NCI-H524 treated with DMSO at 0.1 percent for 48 hours (cell line): ENCODE measurements at places on chromosomes 13 and 19.

- no peak for DNase-seq
Observed at GRCh38 chr13:113009743-113010509, 40.9 kb downstream of the MCF2L start.

- no peak for DNase-seq
Observed at GRCh38 chr13:113449693-113450347, 3.5 kb downstream of the ADPRHL1 start.

GRCh38 chr13:40508127-40508526 lies 158.3 kb downstream of the FOXO1 start:
- no peak for DNase-seq

DNA sequence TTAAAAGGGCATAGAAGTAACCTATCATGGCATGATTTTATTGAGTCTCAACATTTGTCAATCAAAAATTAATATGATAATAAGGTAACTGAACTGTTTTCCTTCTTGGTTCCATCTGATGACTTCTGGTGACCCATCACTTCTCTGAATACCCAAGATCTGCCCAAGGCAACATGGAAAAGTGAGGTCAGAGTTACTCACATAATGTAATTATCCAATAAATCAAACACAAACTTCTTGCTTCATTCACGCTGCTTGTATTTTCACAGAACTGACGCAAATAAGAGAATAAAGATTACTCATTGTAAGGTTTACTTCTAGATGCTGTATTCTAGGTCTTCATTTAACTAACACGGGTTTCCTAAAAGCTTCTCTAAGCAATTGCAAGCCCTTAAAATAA lies 361.6 kb downstream of the RBM26 start:
- no peak for DNase-seq

GRCh38 chr19:6728346-6728745 lies 7.9 kb upstream of the C3 start:
- DNase-seq = no peak

DNA sequence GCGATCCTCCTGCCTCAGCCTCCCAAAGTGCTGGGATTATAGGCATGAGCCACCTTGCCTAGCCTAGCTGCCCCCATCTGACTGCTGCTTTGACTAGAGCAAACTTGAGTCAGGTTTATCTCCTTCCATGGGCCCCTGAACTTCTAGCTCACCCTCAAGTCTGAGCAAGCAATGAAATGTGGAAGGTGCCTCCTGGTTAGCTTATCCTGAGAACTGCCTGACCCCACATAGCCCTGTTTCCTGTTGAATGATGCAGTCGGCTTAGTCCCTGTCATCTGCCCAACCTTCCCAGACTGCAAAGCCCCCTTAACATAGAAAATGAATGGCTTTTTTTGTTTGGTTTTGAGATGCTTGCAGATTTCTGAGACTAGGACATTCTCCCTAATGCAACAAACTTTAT lies 8.9 kb upstream of the TMEM160 start:
- DNase-seq = no peak

DNA sequence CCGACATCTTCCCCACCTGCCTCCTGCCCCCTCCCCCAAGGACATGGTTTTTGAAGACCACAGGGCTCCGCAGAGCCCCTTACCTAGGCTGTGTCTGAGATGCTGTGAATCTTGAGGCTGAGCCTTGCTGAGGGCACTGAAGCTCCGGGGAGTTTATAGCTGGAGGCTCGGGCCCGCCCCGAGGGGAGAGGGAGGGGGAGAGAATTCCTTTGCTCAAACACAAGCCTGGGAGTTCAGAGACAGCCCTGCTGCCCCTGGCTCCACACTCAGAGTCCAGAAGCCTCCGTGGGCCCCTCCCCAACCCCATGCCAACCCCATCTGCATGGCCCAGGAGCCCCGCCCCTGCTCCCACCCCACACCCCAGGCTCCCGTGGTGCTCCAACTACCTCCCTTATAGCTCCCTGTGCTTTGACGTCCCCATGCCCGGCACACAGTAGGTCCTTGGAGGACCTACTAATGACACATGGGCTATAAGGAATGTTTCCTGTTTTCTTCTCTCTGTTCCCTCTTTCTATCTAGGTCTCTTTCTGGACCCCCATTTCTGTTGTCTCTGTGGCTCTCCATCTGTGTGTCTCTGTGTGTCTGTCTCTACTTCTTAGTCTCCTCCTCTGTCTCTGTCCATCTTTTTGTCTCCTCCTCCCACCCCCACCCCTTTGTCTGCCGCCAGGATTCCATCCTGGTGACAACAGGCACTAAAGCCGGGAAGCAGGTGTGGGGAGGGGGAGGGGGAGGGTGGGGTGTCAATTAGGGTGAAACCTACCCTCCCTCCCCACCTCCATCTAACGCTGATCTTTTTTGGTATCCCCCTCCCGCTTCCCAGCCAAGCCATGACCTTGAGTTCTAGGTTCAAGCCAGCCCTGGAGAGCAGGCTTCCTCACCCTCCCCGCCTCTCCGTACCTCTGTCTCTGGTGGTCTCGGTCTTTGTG lies at the start of gene TNNT1:
TSS of gene TNNT1 (minus strand) at position 129 of the 926 bp plus-strand sequence. CDS start 2,049 bp downstream, outside the sequence.
- DNase-seq = no peak

DNA sequence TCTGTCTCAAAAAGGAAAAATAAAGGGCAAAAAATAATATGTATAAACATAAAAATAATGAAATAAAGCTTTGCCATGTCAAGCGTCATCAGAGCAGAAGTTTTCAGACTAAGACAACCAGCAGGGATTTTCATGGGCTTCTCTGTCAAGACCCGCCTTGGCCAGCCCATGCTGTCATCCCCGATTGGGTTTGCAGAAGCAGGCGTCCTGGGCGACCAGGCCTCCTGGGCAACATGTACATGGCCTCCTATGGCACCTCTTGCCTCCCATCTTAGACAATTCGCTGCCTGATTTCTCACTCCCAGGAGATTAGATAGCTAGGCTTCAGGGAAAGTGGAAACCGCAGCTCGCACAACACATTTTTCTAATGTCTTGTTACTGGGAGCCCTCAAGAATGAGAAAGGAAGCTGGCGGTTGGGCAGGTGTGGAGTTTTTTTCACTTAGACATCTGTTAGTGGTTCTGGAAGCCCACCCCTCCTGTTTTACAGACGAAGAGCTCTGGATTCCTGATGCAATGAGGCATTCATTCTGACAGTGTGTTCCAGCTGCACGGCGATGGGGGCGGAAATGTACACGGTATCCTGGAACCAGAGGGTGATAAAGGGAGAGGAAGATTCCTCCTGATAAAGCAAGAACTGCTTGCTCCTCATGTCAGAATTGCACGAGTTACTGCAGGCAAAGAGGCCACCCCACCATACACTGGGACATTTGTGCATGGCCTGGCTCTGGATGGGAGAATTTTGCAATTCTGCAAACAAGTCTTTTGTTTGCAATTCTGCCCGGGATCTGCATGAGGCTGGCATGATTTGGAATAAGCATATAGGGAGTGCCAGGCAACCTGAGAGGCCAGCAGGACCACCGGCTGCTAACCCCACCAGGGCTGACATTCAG lies 47.4 kb upstream of the KATNAL1 start:
- no peak for DNase-seq

DNA sequence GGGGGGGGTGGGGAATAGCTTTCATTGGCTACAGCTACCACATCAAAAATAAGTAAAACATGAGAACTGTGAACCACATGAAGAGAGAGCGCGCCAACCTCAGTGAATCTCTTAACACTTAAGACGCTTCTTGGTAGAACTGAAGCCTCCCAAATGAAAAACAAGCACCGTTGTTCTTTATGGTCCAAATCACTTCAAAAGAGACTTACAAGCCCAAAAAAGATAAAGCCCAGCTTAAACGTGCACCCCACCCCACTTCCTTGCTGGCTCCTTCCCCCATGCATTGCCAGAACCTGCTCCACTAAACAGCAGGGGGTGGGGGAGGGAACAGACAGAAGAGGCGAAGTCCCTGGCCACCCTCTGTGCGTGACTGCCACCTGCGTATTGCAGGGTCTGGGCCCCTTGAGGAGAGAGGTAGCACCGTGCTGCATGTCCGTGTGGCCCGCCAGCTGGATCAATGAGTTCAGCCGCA lies 479.1 kb downstream of the FOXO1 start:
- no peak for DNase-seq

GRCh38 chr13:99863789-99864626 lies 107.6 kb downstream of the ZIC5 start:
- no peak for DNase-seq

- no peak for DNase-seq
Observed at GRCh38 chr19:7602935-7603497, 7.4 kb downstream of the CAMSAP3 start.
